Activated CD8-positive, alpha-beta memory T cell treated with anti-CD3 and anti-CD28 coated beads, Interleukin-2, amount 10 ng/mL, durations not matched to agents 7 days and 5 days (primary cell): ENCODE measurements at places on chromosomes 13 and 19. TPM values are rescaled to one million over a fixed set of nuclear protein-coding genes. Genes with fewer than 3 reads are reported as not detected.
A peak's percentile ranks its signal among the peaks of the same experiment; 100 is the strongest.

DNA sequence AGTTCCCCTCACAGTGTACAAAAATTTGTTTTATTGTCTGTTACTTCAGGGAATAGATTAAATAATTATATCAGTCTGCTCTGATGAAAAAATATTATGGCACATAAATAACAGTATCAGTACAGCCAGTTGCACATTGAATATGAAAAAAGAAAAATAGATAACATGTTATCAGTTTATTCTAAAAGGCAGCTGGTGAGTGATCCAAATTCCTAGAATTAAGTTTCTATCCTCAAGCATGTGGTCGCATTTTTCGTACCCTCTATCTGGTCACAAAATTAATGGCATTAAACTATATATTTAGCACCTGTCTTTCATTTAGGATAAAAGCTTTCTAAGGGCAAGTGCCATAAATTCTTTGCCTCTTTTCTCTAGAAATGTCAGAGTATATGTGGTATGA, 944.8 kb upstream of the PCDH9 start:
- no peak for DNase-seq
- no peaks in the 10 kb centered on the region for H3K27me3 ChIP-seq
- no peaks in the 10 kb centered on the region for H3K4me1 ChIP-seq
- no peak overlapping the region for H3K4me3 ChIP-seq
- no peaks in the 10 kb centered on the region for H3K36me3 ChIP-seq

DNA sequence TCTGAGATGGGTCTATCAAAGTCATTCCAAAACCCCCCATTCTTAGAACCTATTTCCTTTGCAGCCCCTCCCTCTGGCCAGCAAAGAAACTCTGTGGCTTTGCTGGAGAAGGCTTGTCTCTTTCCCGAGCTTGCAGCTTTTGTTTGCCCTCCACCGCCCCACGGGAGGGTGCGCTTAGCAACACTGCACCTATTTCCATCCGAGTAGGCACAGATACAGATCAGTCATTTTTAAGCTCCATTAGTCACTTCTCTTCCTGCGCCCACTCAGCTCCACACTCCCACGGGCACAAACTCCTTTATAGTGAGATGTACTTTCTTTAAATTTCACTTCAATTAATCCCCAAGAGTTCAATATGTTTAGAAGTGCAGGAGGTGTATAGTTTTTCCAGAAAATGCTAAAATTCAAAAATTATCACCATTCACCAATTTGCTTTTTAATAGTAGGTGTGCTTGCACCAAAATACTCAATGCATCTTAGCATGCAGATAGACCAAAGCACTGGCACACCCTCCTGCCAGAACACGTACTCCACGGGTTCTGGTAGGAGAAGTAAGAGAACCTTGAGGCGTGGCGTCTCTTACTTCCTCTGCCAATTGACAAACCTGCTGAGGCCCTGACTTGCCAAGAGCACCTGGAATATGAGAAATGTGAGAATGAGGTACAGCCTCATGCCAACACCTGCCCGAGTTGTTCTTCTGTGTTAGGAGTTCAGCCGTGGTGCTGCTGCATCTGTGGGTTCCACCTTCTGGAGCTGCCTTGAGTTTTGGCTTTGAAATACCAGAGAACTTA, 183.7 kb downstream of the TEX29 start:
- no peak overlapping the region for H3K27ac ChIP-seq
- no peaks in the 10 kb centered on the region for H3K4me1 ChIP-seq

DNA sequence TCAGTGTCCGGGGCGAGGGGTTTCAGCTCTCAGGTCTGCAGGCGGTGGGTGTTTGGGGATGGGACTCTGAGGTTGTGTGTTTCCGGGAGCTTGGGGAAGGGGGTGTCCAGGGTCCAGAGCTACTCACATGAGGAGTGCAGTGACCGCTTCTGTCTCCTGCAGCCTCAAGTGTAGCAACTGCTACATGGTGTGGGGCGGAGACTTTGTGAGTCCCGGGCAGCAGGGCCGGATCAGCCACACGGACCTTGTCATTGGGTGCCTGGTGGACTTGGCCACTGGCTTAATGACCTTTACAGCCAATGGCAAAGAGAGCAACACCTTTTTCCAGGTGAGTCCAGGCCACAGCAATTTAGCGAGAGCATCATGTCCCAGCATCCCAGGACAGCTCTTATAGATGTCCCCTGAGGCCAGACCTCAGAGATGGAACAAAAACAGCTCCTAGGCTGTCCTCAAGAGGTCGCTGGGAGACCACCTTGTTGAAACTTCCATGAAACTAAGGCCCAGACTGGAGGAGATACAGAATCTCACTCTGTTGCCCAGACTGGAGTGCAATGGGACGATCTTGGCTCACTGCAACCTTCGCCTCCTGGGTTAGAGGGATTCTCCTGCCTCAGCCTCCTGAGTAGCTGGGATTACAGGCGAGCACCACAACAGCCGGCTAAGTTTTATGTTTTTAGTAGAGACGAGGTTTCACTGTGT, 44.9 kb downstream of the RYR1 start:
- no peaks in the 10 kb centered on the region for H3K36me3 ChIP-seq
- H3K4me1 ChIP-seq: no peaks in the 10 kb centered on the region
- peaks cover 2% of the 10 kb centered on the region for H3K27me3 ChIP-seq
- no peak overlapping the region for H3K27ac ChIP-seq
- no peak overlapping the region for H3K4me3 ChIP-seq

The TMEM59L gene
- not detected for total RNA-seq

- H3K27me3 ChIP-seq: peaks cover 34% of the 10 kb centered on the region
- H3K36me3 ChIP-seq: peaks cover 2% of the 10 kb centered on the region
- H3K27ac ChIP-seq: no peak overlapping the region
- no peak for DNase-seq
- H3K4me3 ChIP-seq: no peak overlapping the region
- H3K4me1 ChIP-seq: peaks cover 7% of the 10 kb centered on the region
Observed at GRCh38 chr13:32881777-32882145, 134.5 kb upstream of the KL start.

- no peaks in the 10 kb centered on the region for H3K27me3 ChIP-seq
- no peak overlapping the region for H3K27ac ChIP-seq
- H3K36me3 ChIP-seq: no peaks in the 10 kb centered on the region
- no peak overlapping the region for H3K4me3 ChIP-seq
- no peak for DNase-seq
- H3K4me1 ChIP-seq: peaks cover 63% of the 10 kb centered on the region
Observed at GRCh38 chr13:46595885-46596275, 42.9 kb downstream of the LRCH1 start.

DNA sequence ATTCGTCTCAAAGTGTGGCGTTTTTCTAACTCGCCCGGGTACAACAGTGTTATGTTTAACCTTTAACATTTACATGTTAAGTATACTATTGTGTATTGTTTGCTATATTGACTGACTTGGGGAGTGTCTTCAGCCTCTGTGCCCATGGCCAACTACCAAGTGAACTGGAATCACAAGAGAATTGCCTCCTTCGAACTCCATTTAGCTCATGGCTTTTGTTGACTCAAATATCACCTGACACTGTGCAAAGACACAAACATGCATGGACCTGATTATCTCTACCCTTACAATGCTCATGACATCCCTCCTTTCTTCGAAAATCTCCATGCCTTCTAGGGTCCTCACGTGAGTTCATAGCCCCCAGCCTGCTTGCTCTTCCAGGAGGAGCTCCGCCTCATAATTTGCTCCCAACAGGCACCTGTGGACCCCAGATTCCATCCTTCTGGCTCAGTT, 704 bp downstream of the ZNF814 start:
- H3K27ac ChIP-seq: peak overlapping the region; percentile 88
- no peaks in the 10 kb centered on the region for H3K27me3 ChIP-seq
- peaks cover 20% of the 10 kb centered on the region for H3K4me1 ChIP-seq
- peak overlapping the region; percentile 85 for H3K4me3 ChIP-seq
- peaks cover 61% of the 10 kb centered on the region for H3K36me3 ChIP-seq

The ZNF235 gene
- 6.8 TPM for total RNA-seq

The EMC10 gene
- 57.2 TPM for total RNA-seq

The MYO16 gene
- 0.05 TPM for total RNA-seq

- H3K4me3 ChIP-seq: no peak overlapping the region
- H3K27ac ChIP-seq: no peak overlapping the region
- no peak for DNase-seq
- H3K27me3 ChIP-seq: peaks cover 4% of the 10 kb centered on the region
- peaks cover 6% of the 10 kb centered on the region for H3K4me1 ChIP-seq
- no peaks in the 10 kb centered on the region for H3K36me3 ChIP-seq
Observed at GRCh38 chr19:43455321-43456113, 9.9 kb downstream of the LYPD3 start.

The CDX2 gene
- total RNA-seq: not detected

The C19orf81 gene
- 0.70 TPM for total RNA-seq

The NLRP9 gene
- not detected for total RNA-seq

GRCh38 chr13:30312904-30313303, 5.6 kb upstream of the KATNAL1 start:
- H3K36me3 ChIP-seq: peaks cover 3% of the 10 kb centered on the region
- no peaks in the 10 kb centered on the region for H3K27me3 ChIP-seq
- H3K27ac ChIP-seq: no peak overlapping the region

The HNRNPUL1 gene
- total RNA-seq: 342 TPM

The FRY gene
- 1.2 TPM for total RNA-seq

DNA sequence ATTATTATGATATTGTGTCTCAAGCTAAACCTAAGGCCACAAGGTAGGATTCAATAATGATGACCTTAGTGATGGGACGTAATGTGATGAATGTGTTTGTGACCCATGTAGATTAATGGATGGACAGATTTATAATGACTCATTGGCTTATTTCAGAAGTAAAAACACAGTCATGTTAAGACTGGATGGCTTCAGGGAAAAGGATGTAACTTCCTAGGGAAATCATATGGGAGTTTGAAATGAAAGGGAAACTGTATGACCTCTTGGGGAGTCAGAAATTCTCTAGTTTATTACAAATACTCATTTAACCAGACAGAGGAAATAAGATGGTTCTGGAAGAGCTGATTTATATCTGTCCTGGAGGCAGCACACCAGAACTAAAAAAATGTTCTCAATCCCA, 2.9 kb downstream of the EDNRB start:
- H3K36me3 ChIP-seq: no peaks in the 10 kb centered on the region
- H3K4me1 ChIP-seq: peaks cover 3% of the 10 kb centered on the region
- DNase-seq: no peak
- peaks cover 13% of the 10 kb centered on the region for H3K27me3 ChIP-seq
- no peak overlapping the region for H3K27ac ChIP-seq
- H3K4me3 ChIP-seq: no peak overlapping the region

The ZNF792 gene
- 13.5 TPM for total RNA-seq
